T-helper 9 cell (primary cell): ENCODE measurements at places on chromosomes 16 and 17.

- DNase-seq: no peak
Measured at GRCh38 chr17:39131616-39132015, 19.8 kb downstream of the PLXDC1 start.

- DNase-seq: no peak
Measured at GRCh38 chr16:13621639-13622038, 298.3 kb upstream of the ERCC4 start.

- no peak for DNase-seq
Measured at GRCh38 chr17:82693168-82693867, 5.2 kb downstream of the RAB40B start.

GRCh38 chr16:49330562-49331201 is 42.9 kb upstream of the C16orf78 start:
- no peak for DNase-seq

DNA sequence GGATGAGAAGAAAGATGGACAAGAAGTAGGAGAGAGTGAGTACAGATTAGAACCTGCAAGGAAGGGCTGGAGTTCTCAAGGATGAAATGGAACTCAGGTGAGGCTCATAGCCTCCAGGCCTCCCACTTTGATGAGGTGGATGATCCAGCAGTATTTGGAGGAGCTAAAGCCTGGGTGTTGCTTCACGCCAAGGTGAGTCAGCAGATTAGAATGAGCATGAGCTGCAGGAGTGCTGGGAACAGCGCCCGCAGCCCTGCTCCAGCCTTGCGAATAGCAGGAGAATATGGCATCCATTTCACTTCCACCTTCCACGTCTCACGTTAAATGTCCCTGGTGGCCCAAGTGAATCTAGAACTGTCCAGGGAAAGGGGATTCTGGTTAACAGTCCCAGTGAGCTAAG is 94.4 kb upstream of the CPHXL start:
- no peak for DNase-seq

- no peak for DNase-seq
Measured at GRCh38 chr17:39556423-39556822, 51.3 kb downstream of the NEUROD2 start.

DNA sequence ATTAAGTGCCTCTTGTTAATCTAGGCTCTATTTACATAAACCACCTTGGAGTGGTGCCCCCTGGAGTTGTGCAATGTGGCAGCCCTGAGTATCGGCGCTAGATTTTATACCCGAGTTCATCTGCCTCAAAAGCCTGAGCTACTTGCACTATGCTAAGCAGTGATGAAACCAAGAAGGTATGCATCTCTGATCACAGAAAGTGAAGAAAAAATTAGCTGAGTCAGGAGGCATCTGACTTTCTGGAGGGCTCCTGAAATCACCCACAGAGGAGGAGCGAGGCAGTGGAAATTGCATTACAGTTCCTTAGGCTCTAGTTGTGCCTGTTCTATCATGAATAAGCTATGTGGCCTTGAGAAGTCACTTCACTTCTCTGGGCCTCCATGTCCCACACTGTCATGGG is 80.3 kb upstream of the PSMD7 start:
- no peak for DNase-seq

DNA sequence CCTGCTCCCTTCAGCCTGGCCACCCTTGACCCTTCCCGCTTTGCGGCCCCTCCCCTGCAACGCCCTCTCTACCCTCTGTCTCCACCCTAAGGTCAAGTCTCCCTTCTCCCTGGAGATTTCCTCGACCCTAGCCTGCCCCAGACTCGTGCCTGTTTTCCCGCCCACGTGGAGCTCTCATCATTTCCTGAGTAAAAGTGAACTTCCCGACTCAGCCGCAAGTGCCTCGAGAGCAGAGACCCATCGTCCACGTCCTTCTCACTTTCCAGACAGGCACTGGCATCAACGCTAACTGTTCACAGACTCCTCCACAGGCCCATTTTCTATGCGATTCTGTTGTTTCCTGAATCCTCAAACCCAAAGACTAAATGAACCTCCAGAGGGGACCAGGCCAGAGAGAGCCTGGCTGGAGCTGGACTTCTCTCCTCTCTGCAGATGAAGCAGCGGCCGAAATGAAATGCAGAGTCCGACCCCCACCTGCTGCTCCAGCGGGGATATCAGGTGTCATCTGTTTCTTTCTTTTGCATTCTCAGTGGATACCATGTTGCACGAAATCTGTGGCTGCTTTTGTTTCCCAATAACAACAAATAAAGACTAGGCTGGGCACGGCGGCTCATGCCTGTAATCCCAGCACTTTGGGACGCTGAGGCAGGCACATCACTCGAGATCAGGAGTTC is 52.5 kb downstream of the RTN4RL1 start:
- DNase-seq: no peak

DNA sequence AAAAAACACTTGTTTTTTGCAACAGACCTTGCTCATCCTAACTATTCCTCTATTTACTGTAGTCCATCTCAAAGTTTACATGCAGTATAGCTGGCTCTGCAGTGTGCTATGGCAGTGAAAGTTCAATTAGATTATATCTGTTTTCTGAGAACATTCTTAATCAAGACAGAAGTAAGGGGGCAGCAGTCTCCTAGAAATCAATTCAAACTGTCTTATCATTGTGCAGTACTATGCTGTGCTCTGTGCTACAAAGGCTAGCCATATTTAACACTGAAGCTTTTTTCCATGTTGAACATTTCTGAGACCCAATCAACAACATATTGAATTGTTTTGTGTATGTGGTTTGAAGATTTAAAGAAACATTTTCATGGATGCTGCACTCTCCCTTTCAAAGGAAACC is 11.4 kb downstream of the NETO2 start:
- DNase-seq: no peak

- DNase-seq: no peak
Measured at GRCh38 chr16:27518226-27518625, 31.5 kb downstream of the GTF3C1 start.

GRCh38 chr16:71658771-71659170 is 32.8 kb downstream of the MARVELD3 start:
- DNase-seq: no peak

GRCh38 chr16:60127196-60127595 is 1393.1 kb upstream of the GOT2 start:
- no peak for DNase-seq

DNA sequence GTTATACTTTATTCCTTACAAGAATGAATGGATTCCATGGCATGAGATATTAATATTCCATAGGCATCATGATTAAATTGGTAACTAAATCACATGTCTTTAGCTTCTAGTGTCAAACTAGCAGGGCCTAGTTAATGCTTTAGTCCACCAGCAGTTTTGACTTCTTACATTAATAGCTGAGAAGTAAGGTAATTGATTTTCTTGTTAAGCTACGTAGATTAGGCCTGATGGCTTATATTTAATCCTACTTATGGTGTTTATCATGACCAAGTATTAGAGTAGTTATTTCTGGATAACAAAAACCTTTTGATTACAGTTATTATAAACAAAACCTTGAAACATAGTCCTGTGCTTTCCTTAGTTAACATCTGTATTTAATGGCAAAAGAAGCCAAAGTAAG is 184.5 kb downstream of the TANC2 start:
- no peak for DNase-seq

GRCh38 chr16:51312363-51313150 is 161.5 kb upstream of the SALL1 start:
- no peak for DNase-seq

DNA sequence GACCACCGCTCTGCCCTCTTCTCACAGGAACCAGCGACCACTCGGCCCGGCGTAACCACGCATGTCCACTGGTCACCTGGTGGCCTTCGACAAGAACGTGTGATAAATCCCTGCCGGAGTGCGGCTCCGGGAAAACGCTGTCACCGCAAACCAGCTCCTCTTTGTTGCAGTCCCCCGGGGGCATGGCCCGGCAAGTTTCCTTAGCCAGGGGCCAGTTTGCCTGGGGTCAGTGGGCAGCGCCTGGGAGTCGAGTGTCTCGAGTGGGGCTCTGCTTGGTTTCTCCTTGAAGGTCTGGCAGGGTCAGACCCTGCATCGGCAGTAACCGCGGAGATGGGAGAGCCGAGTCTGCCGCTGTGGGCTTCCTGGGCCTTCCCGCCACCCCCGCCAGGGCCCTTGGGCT is 52.5 kb downstream of the JPH3 start:
- DNase-seq: no peak

- no peak for DNase-seq
Measured at GRCh38 chr17:50218071-50218759, 16.8 kb upstream of the COL1A1 start.

DNA sequence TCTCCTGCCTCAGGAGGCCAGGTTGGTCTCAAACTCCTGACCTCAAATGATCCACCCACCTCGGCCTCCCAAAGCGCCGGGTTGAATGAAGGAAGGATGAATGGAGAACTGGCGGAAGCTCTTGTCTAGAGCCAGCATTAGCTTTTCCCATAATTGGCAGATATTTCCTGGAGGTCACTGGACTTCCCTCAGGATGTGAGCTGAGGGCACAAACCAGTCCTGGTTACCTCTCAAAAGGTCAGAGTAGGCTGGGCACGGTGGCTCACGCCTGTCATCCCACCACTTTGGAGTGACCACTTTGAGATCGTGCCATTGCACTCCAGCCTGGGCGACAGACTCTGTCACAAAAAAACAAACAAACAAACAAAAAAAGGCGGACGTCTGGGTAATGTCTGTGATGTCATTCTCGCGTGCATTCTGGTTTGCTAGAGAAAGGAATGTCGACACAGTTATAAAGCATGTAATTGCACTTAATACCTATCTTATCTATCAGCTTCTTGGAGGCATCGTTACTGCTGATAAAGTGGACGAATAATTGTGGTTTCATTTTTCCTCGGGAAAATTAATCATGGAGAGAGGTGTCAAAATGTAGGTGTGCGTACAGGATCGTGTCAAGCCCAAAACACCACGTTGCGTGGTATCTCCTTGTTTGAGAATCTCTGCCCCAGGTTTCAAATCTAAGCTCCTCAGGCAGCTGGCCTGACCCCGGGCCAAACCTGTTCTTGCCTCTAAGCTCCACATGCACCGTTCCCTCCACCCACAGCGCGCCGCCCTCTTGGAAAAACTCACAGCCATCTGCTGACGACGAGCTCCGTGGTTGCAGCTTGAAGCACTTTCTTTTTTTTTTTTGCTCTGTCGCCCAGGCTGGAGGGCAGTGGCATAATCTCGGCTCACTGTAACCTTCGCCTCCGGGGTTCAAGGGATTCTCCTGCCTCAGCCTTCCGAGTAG is 6.4 kb upstream of the CRK start:
- no peak for DNase-seq

GRCh38 chr17:44879376-44879775 is 19.9 kb downstream of the EFTUD2 start:
- no peak for DNase-seq

GRCh38 chr16:3057181-3058138 is 8.0 kb upstream of the IL32 start:
- DNase-seq: no peak

DNA sequence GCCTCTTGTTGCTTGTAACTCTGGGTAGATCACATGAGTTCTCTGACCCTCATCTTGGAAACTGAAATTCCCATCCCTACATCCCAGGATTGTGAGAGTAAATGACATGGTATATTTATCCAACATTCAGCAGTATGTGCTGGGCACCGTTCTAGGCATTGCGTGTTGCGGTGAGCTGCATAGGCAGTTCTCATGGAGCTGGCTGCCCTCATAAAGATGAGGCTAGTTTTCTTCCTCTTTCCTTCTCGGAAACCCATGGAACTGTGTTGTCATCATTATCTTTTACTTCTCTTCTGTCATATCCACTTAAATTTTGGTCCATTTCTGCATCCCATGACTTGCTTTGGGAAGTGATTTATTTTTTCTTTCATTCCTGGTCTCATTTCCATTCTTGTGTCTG is 17.2 kb downstream of the CMIP start:
- DNase-seq: no peak

DNA sequence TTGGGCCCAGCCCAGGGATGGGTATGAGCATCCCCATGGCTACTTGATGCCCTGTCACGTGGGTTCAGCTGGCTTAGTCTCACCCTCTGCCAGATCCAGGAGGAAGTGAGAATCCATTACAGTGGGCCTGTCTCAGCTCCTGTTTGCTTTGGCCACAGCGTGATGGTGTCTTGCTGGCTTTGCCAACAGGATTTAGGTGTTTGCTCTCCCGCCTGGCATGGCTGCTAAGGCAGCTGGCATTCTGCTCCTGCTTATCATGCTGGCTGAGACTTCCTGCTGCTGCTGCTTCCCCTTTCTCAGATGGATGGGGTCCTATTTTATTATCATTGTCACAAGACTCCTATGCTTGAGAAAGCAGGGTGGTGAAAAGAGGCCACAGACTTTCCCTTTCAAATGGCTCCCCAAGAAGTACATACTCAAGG is 28.3 kb upstream of the HOXB13 start:
- DNase-seq: no peak

DNA sequence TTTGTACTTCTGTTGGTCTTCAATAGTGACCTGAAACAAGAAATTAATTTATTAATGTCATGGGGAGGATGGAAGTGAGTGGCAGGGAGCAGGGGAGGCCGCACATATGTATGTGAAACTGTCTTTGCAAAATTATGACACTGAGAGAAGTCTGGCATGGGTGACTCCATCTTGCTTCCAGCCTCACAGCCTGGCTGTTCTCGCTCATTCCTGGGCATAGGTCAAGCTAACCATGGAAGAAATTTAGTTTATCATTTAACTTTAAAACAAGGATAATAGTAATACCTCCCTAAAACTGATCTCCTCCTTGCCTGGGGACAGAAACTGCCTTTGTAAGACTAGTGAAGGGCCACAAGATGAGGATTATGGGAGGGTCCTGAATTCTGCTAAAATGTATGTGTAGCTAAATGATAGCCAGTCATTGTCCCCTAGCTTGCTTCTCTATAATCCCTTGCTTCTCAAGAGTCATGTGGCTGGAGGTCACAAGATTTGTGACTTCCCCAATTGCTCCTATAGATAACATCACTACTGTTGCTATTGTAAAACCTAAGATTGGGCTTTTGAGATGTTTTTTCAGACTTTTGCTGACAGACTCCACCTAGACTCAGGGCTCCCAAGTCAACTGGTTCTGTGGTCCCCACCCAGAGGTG is 126.0 kb downstream of the HS3ST3A1 start:
- DNase-seq: no peak

DNA sequence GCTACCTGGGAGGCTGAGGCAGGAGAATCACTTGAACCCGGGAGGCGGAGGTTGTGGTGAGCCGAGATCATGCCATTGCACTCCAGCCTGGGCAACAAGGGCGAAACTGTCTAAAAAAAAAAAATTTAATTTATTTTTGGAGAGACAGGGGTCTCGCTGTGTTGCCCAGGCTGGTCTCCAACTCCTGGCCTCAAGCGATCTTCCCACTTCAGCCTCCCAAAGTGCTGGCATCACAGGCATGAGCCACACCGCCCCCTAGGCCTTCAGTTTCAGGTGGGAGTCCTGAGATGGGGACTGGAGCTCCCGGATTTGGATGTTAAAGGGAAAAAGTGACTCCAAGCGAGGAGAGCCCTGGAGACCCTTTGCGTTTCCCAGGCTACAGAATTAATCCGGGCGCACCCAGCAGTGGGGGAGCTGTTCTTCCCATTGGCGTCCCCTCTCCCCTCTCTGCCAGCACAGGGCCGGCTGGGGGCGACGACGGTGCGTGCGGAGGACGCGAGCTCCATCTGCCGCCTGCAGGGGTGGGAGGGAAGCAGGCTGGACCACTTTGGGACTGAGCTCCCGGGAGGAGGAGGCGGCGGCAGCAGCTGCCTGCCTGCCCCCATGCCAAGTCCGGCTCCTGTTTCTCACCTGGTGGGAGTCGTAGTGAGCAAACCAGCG is 49.3 kb upstream of the USP7 start:
- no peak for DNase-seq

GRCh38 chr16:2529061-2529931 is 1.9 kb downstream of the CEMP1 start:
- DNase-seq: no peak
